CD8-positive, alpha-beta T cell (primary cell): ENCODE measurements at places on chromosomes 3 and 15.

DNA sequence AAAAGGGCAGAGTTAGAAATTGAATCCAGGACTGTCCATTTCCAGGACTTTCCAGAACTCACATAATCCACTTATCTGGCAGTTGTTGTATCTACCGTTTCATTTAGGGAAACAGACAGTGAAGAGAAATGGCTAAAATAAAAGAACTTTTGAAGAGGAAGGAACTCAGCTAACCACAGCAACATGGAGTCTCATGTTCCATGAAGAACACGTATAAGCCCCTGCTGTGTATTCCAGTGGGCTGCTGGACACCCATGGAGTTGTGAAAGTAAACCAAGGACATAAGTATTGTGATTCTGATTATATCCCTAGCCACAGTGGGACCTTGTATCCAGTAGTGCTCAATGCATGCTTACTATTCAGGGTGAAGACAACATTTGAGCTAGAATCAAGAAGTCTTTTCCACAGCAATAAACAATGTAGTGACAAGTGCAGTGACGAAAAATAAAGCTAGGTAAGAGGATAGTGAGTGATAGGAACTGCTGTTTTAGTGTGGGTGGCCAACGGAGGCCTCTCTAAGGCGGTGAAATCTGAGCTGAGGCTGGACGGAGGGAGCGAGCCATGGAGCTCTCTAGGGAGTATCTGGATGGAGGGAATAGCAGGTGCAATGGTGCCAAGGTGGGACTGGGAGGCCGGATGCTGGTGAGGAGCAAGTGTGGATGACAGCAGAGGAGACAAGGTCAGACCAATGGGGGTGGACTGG, 26.8 kb upstream of the TRH start:
- DNase-seq: no peak

GRCh38 chr15:90044916-90045371, 43.8 kb downstream of the ZNF710 start:
- no peak for DNase-seq

DNA sequence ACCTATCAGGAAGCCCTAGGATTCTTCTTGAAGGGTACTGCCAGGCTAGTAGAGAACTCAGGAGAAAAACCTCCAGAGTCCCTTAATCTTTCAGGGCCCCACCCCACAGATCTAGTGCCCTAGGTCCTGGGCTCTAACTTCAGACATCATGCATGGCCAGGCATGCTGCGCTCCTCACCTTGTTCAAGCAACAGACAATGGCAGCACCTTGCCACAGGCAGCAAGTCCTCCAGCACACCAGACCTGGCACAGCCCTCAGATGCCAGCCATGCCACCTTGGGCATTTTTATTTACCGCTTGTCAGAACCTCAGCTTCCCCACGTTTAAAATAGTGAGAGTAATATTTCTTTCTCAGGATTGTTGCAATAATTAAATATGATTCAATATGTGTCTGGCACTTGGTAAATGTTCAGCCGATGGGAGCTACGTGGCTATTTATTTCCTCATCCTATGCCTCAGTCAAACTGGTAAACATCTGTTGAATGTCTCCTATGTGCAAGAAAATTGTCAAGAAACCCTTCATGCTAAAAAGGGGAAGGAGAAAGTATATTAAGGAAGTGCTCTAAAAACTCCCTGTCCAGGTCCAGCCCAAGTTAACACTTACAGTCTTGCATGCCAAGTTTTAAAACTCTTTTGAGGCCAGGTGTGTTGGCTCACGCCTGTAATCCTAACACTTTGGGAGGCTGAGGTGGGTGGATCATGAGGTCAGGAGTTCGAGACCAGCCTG, 14.5 kb upstream of the CCR1 start:
- DNase-seq: no peak

DNA sequence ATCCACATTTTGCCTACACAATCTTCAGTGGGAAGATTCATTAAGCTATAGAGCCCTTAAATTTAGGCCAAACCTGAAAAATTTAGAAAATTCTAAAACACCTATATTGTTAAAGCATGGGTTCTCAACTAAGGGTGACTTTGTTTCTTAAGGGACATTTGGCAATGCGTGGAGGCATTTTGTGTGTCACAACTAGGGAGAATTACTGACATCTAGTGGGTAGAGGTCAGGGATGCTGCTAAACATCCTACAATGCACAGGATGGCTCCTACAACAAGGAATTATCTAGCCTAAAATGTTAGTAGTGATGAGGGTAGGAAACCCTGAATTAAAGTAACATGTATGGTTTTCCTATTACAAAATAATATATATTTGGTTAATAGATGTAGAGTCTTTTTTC, 55.8 kb downstream of the TBC1D5 start:
- DNase-seq: no peak

DNA sequence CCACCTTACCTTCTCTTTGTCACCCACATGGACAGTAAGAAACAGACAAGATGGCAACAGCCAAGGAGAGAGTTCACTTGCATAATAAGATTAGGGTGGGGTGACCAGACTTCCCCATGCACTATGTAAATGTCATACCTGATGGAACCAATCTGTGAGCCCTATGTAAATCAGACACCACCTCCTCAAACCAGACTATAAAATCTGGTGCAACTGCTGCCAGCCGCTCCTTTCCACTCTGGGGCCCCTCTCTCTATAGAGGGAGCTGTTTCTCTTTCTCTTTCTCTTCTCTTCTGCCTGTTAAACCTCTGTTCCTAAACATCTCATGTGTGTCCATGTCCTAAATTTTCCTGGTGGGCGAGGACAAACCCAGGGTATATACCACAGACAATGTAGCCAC, 405.5 kb upstream of the CNTN4 start:
- no peak for DNase-seq

DNA sequence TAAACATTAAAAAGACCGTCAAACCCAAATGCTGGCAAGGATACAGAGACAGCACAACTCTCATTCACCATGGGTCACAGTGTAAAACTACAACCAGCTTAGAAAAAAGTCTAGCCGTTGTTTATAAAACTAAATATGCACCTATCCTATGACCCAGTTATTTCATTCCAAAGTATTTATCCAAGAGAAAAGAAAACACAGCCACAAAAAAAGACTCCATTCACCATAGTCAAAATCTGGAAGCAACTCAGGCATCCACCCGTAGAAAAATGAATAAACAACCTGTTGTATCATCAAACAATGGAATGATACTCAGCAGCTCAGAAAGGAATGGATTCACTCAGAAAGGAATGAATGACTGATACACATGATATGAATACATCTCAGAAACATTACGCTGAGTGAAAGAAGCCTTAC, 28.6 kb downstream of the PLD1 start:
- DNase-seq: no peak

GRCh38 chr3:7260975-7261374, 400.1 kb downstream of the GRM7 start:
- no peak for DNase-seq

GRCh38 chr3:79339846-79340245, 428.0 kb downstream of the ROBO1 start:
- no peak for DNase-seq

- DNase-seq: no peak
These were observed 100.1 kb downstream of the RPL39L start for GRCh38 chr3:187039100-187039722.

DNA sequence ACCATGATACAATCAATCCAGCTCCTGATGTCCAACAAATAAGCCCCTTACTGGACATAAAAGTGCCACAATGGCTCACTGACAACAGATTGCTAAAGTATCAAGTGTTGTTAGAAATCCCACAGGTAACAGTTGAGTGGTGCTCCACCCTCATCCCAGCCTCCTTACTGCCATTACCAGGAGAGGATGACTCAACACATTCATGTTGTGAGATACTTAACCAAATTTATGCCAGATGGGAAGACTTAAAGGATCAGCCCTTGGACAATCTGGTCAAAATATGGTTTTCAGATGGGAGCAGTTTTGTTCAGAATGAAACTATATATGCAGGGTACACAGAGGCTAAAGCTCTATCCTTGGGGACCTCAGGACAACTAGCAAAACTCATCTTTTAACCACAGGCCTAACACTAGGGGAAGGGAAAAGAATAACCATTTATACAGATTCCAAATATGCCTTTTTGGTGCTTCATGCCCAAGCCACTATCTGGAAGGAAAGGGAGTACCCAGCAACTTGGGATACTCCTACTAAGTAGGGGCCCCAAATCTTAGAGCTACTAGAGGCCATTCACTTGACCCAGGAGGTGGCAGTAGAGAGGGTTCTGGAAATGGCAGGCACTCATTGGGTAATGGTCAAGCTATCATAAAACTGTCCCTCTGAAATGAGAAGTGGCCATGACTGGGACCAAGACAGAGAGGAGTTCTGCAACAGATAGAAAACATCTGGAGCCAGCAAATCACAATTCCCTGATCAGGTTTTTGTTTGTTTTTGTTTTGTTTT, 6.9 kb upstream of the ZNF662 start:
- DNase-seq: no peak

DNA sequence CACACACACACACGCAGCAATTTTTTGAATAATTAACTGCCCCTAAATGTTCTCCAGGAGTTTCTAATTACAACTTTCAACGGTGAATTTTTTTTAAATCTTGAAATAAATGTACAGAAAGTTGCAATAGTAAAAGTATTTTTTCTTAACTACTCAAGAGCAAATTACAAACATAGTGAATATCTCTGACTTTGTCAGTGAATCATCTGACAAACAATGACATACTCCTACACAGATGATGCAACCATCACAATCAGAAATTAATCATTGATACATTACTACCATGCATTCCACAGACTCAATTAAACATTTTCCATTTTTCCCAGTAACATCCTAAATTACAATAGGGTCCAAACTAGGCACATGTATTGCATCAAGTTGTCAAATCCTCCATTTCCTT, 597.3 kb downstream of the NAALADL2 start:
- DNase-seq: no peak

DNA sequence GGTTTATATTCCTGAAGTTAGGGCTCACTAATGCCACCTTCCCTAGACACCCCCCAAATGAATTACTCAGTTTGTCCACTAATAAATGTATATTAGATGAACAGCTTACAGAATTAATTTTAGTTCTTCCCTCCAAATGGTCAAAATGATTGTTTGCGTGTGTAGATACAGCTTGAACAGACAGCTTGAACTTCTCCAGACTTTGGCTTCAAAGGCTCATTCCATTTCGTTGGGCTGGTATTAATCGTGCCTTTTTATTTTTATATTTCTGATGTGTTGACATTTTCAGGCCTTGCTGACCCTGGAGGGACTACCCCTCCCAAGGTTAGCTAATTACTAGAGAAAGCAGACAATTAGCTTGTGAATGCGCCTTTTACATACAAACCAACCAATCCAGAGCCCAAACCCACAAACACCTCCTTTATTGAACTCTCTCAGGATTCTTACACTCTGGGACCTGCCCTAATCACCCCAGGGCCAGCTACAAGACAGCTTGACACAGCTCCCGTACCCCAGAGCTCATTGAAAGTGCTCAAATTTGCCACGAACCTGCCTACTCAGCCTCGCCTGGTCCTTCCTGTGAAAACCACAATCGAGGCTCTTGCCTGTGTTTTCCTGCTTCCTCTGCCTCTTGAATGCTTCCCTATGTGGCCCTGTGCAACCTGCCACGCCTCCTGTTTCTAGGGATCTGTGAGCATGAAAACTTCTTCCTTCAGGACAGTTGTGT, 40.3 kb downstream of the RPL22L1 start:
- no peak for DNase-seq

DNA sequence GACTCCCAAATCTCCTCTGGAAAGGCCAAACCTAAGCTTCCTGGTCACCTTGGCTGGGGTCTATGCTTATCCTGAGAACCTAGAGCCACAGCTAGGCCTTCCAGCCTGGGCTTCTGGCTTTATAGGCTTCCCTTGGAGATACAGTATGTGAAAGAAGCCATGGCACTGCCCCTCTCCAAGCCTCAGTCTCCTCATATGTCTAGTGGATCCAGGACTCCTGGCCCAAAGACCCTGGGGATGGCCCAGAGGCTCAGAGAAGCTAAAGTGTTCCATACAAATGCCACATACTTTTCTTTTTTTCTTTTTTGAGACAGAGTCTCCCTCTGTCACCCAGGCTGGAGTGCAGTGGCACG, 8.6 kb downstream of the ACAA1 start:
- no peak for DNase-seq

DNA sequence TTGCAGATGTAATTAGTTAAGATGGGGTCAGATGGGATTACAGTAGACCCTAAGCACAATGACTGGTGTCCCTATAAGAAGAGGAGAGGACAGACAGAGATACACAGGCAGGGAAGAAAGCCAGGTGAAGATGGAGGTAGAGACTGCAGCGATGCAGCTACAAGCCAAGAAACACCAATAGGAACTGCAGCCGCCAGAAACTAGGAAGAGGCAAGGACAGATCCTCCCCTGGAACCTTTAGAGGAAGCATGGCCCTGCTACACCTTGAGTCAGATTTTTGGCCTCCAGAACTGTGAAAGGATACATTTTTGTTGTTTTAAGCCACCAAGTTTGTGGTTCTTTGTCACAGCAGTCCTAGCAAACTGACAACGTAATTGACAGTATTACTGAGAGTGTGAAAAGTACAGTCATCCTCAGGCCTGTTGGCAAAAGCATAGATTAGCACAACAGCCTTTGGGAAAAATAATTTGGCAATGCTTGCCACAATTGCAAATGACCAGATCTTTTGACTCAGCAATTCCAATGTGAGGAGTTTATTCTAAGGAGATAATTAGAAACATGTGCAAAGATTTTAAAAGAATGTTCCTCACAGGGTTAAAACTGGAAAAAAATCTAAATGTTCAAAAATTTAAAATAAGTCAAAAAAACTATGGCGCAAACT, 82.6 kb upstream of the TJP1 start:
- DNase-seq: no peak
